Activated CD4-positive, alpha-beta T cell treated with anti-CD3 and anti-CD28 coated beads, Interleukin-2, amount 50 U/mL, for 24 hours (primary cell): ENCODE measurements at places on chromosomes 13 and 19.
A peak's percentile ranks its signal among the peaks of the same experiment; 100 is the strongest.

GRCh38 chr13:100203696-100204367 is 114.9 kb downstream of the PCCA start:
- DNase-seq, result no peak

DNA sequence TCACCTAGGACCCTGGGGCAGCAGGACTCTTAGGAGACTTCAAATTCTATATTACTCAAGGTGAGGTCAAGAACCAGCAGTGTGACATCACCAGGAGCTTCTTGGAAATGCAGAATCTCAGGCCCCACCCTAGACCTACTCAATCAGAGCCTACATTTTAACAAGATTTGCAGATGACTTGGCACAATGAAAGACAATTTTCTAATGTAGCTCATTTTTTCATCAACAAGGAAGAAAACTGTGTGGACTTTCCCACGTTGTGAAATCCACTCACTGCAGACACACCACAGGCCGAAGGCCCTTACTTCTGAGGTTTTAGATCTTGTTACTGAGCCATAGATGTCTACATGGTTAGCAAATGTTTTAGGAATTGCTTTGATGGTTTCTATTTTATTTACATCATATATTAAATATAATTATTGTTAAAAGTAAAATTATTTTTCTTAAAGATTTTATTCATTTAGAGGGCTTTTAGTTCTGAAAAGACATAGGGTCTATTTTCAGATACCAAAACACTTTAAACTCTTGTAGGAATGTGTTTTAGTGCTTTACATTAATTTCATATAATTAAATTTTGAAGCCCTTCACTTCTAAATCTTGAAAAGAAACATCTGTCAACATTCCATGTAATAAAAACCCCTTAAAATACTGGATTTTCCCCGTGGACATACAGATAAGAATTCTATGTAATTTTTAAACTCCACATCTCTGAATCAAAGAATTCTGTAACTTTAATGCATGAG is 18.5 kb upstream of the STARD13 start:
- no peak for DNase-seq

DNA sequence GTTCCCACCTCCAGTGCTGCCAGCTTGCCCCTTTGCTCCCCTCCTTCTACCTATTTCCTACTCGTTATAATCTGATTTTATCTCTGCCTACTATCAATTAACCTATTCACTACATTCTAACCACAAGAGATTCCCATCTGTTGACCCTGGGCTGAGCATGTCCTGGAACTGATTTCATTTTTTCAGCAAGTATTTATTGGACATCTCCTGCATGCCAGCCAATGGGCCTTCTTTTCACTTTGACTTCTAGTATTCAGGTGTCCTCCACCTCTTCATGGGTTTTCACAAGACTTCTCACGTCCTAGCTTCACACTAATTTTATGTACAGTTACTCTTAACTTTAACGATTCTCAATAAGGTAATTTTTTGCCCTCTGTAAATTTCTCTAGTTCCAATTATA is 282.7 kb upstream of the KLHL1 start:
- DNase-seq, result no peak

- no peak for DNase-seq
These were observed 38.4 kb downstream of the RFX2 start for GRCh38 chr19:6071875-6072274.

- DNase-seq, result peak; percentile 35
These were observed 15.4 kb upstream of the NOP53 start for GRCh38 chr19:47729799-47730520.

DNA sequence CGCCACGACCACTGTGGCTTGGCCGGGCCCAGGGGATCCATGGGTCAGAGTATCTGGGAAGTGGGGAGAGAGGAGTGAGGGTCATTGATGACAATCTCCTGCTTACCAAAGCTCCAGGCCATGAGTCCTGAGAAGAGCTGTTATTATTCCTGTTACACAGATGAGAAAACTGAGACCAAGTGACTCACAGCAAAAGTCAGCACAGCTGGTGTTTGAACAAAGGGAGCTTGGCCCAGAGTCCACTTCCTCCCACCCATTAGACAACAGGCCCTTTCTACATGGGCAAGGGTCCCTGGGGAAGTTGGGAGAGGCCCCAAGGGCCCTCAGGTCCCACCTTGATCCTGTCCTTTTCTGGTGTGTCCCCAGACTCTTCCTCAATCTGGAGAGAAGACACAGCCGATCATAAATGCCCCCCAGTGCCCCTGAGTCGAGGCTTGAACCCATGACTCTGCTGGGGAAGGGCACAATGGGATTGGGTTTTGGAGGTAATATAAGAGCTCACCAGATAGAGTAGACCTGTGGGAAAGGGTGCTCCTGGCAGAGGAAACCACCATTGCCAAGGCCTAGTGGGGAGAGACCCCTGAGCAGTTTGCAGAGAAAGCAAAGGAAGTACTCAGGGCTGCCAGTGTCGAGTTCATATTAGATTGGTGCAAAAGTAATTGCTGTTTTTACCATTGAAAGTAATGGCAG is 6.8 kb downstream of the FUT6 start:
- no peak for DNase-seq

DNA sequence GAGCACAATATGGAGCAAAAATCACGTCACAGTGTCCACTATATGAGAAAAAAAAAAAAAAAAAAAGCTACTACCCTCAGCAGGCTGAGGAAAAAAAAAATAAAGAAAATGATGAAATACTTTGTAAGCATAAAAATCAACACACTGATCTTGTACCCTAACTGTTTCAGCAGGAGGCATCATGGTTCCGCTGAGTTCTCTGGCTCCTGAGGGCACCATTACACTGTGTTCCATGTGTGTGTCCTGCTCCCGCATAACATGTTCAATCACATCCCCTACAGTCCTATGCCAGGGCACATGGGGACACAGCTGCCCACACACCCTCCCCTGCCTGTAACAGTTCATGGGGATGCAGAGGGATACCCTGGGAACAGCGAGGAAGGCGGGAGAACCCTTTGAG is 33.5 kb downstream of the DOCK9 start:
- no peak for DNase-seq

- peak; percentile 65 for DNase-seq
These were observed at the start of gene SHFL for GRCh38 chr19:10085641-10086590. SHFL (plus strand) TSS chr19:10086317; CDS start chr19:10086428, 111 bp downstream.

DNA sequence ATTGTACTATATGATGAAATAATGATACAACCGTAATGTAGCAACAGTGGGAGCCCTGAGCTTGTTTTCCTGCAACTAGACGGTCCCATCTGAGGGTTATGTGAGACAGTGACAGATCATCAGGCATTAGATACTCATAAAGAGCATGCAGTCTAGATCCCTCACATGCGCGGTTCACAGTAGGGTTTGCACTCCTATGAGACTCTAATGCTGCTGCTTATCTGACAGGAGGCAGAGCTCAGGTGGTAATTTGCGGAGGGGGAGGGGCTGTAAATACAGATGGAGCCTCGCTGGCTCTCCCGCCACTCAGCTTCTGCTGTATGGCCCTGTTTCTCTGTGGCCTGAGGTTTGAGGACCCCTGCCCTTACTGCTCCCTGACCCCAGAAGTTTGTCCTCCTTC is 13.7 kb downstream of the EPHX3 start:
- no peak for DNase-seq

DNA sequence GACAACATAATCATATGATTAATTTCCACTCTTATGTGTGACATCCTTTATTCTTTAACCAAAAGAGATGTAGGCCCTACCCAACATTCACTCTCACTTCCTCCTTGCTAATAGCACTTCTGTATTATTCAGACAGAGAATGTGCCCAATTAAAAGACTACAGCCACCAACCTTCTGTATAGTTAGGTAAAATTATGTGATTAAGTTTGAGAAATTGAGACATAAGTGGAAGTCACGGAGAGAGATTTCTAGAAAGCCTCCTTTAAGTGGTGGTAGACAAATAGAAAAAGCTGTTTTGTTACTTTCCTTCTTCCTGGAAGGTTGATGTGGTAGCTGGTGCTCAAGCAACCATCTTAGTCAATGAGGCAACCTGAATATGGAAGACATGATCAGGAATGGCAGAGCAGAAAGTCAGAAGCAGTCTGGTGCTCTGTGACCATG is 14.8 kb downstream of the EPSTI1 start:
- DNase-seq, result no peak

- peak; percentile 30 for DNase-seq
These were observed 67.4 kb downstream of the STK24 start for GRCh38 chr13:98509271-98510155.

- DNase-seq, result no peak
These were observed 79.2 kb downstream of the LRCH1 start for GRCh38 chr13:46632176-46632575.

DNA sequence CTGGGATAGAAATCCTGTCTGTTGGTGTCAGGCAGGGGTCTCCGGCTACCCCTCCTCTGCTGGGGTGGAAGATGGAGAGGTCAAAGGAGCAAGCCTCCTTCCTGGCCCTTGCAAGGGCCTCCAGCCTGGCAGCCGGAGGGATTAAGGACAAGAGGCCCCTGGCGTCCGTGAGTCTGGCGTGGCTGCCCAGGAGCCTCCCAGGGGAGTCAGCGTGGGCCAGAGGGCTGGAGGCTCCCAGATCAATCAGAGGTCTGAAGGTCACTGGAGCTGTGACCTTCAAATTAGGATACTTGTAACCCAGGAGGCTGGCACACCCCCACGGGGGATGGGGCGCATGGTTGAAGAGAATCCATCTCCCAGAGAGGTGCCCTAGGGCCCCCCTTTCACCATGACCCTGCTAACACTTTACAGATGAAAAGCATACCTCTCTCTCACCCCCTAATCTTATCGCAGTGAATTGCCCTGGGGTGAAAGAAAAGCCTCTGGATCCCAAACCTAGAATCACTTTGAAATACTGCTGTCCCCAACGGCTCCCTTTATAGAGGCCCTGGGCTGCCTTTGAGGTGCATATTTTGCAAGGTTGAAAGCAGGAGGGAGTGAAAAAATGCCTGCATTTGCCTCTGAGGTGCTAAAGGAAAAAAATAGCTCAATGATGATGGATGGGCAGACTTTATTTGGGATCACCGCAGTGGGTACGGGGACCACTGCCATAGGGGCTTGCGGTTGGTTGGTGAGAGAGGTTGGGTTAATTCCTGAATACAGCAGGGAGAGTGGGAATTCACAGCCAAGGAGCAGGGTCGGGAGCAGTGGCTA is 44.9 kb upstream of the PEG3 start:
- DNase-seq, result no peak

DNA sequence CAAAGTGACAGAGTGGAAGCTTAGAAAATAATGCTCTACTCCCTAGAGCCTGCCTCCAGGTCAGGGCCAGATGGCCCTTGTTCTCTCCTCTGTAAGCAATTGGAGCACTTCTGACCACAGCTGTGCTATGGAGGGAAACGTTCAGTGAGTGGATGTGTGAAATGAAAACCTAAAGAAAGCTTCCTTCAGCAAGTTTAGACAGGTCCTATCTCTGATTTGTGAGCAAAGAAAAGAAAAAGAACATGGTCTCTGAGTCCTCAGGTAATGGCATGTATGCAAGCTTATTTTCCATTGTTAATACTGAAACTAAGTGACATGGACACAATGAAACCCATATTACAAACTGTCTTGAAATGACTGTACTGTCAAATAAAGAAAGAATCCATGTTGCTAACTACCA is 1486.8 kb downstream of the EFNB2 start:
- DNase-seq, result no peak

GRCh38 chr19:35404879-35405622 is 34.2 kb downstream of the GPR42 start:
- no peak for DNase-seq

DNA sequence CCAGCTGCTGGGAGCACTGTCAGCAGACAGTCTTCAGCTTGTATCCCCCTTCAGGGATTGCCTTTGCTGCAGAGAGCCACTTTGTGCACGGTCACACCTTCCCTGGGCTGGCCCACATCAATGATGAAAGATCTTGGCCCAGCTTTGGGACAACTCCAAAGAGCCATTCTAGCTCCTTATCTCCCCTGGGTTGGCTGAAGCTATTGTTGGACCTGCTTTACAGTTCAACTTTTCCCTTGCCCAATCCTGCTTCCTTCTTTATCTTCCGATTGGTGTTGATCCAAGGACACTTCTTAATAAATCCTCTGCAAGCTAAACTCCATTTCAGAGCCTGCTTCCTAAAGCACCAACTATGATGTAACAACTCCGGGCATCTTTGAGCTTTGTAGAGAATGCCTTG is 466.4 kb downstream of the KLF12 start:
- no peak for DNase-seq

DNA sequence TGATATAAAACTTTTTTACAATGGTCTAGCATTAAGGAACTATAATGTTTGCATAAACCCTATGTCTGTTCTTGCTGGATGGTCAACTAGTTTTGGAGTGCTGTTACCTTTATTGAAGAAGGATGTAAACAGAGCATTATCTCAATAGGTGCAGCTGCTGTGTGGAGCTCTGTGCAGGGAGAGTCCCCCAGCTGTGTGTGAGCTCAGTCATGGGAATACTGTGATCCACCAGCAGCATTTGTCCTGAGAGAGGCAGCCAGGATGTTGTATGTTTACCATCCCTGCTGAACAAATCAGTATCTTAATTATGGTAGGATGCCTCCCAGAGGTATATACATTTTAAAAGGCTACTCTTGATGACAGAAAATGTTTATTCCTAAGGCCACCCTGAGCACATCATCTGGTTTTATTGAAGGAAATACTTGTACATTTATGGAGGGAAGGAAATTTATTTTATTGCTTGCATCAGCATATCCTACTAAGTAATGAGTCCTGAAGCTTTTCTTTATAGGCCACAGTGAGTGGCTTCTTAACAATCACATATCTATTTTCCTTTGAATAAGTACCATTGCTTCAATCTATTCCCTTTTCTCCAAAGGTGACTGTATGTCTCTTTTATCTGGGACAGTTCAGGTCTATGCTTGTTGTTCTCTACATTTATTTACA is 11.7 kb downstream of the RAP2A start:
- DNase-seq, result no peak

DNA sequence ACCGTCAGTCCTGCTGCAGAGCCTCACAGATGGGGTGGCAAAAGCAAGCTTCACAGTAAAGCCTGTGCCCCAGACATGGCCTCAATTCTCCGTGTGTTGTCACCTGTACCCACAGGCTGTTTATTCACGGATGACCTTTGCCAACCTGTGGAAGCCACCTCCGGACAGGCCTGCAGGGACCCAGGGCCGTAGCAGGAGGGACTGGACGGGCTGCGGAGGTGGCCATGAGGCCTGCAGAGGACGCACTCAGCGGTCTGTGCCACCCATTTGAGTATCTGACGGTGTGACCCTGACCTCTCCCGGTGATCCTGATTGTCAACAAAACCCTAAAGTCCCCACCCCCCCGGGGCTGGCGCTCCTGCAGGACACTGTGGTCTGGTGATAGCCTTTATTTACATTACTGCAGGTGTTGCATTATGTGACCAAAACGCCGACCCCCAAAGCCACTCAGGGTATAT is 7.8 kb upstream of the KLF16 start:
- DNase-seq, result no peak

DNA sequence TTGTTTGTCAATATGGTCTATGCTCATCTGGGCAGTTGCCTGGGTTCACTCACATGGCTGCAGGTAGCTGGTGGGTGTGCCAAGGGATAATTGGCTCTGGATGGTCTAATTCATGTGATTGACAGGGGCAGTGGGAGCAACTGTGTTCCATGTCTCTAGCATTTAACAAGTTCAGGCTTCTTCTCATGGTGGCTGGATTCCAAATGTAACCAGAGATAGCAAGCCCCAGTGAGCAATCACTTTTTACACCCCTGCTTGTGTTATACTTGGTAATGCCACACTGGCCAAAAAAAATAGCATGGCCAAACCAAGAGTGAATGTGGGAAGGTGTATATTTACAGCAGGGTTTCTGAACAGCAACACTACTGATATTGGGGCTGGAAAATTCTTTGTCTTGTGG is 89.6 kb upstream of the TNFSF11 start:
- no peak for DNase-seq
